ENCODE measurements at places on chromosomes 2 and 18. TPM values are rescaled to one million over a fixed set of nuclear protein-coding genes. Genes with fewer than 3 reads are reported as not detected.

GRCh38 chr2:238448031-238448955, 21.6 kb downstream of the ASB1 start:
- H3K36me3 ChIP-seq: peaks cover 40% of the 10 kb centered on the region
- H3K27me3 ChIP-seq: no peaks in the 10 kb centered on the region
- H3K27ac ChIP-seq: no peak overlapping the region
- H3K4me3 ChIP-seq: no peak overlapping the region
- no peak for DNase-seq
- peaks cover 4% of the 10 kb centered on the region for H3K4me1 ChIP-seq

DNA sequence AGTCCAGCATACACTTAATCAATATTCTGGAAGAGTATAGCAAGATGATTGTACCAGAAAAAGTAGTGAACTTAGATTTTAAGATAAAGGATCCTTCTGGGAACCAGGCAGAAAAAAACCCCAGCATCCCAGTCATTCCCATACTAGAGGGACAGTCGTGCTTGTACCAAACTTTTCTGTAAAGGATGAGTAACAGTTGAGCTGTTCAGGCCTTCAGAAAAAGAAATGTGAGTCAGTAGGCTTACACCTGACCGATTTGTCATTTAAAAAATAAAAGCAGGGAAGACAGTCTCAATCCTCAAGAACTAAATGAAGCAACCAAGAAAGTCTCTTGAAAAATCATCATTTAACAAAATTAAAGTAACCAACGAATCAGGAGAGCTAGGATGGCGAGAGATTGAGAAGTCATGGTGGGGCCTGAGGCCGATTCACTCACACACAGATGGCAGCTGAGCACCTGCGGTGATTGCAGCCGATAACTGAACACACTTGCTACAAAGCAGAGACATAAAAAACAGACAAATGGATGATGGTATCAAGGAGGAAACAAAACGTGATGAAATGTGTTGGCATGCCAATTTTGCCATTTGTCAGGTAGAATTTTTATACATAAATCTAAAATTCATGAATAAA, 170.0 kb upstream of the ALKAL2 start:
- H3K27ac ChIP-seq: no peak overlapping the region
- no peaks in the 10 kb centered on the region for H3K27me3 ChIP-seq
- H3K4me1 ChIP-seq: peaks cover 43% of the 10 kb centered on the region
- no peaks in the 10 kb centered on the region for H3K36me3 ChIP-seq
- no peak for DNase-seq

- no peak for DNase-seq
- H3K27ac ChIP-seq: no peak overlapping the region
- no peaks in the 10 kb centered on the region for H3K27me3 ChIP-seq
- H3K4me1 ChIP-seq: no peaks in the 10 kb centered on the region
Observed at GRCh38 chr2:239099474-239099873, 251.6 kb downstream of the TWIST2 start.

Gene ANKRD62
- not detected for total RNA-seq

Gene ANKRD30BL
- total RNA-seq: not detected

Gene RESP18
- total RNA-seq: not detected

DNA sequence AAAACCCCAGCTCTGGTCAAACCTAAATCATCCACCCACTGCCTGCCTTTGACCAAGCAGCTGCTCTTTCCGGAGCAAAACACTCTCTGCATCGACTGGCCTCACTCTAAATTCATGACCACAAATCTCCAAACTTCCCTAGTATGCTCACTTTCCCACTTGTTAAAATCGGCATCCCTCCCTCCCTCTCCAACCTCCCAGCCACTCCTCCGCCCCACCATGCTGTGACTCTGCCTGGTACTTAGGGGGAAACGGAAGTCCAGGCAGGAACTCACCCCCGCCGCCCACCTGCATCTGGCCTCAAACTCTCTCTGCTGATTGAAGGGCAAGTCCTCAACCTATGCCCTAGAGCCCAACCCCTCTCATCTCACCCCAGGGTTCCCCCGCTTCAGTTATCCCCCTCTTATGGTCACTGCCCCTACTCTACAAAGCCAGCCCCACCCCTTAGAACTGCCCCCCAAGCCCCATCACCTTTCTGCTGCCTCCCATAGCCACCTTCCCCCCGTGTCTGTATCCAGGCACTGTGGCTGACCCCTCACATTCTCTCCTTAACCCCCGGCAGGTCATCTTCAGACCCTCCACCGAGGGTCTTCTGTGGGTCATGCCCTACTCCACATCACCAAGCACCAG, 3.8 kb upstream of the ADRA2B start:
- H3K4me1 ChIP-seq: peaks cover 6% of the 10 kb centered on the region
- H3K27ac ChIP-seq: no peak overlapping the region
- DNase-seq: no peak

DNA sequence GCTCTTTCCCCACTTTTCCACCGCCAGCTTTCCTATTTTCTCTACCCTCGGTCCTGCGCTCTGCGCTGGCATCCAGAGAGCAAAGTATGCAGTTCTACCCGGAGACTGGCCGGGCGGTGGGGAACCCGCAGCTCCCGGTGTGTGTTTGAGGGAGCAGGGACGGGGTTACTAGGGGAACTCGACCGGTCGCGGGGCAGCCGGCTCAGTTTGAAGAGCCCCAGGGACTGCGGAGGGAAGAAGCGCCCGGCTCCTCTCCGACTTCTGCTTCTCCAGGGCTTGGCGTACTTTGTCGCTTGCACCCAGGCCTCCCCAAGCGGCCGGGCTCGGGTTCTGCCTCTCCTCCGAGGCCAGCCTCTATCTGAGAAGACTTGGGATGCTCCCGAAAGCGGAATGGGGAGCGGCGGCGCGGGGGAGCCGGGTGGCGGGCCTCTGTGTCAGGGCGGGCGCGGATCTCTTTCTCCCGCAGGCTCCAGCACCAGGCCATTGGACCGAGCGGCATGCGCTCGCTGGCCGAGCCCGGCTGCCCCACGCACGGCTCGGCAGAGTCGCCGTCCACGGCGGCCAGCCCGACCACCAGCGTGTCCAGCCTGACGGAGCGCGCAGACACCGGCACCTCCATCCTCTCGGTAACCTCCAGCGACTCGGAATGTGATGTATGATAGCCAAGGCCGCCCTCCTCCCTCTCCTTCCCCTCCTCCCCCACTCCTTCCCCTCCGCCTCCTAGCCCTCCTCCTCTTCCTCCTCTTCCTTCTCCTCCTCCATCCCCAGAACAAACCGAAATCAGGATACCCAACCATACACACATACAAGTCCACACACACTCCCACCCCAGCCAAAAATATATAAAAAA, 2.8 kb downstream of the SIX3 start:
- H3K27ac ChIP-seq: no peak overlapping the region
- H3K27me3 ChIP-seq: peaks cover 100% of the 10 kb centered on the region

DNA sequence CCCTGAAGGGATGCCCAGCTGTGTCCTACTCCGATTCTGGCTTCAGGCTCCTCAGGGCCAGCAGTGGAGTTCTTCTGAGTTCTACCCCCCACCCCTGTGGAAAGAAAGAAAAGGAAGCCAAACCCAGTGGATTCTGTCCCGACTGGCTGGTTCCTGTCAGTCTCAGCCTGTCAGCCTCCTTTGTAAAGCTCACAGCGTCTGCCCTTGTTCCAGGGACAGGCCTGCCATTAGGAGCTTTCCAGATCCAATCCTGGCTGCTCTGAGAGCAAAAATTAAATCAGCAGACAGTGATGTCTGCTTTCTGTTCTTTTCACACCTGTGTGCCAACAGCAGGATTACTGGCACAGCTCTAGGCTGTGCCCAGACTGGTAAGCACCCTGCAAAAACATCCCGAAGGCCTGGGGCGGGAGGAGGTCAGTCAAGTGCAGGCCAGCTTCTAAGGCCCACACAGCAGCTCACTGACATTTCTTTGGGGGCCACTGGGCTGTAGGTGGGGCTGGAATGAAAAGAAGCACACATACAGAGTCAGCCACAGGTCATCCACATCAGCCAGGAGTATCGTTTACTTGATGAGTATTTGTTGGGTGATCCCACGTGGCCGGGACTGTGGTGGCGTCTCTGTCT, 69.1 kb downstream of the EHD3 start:
- no peak overlapping the region for H3K4me3 ChIP-seq
- H3K27me3 ChIP-seq: peaks cover 14% of the 10 kb centered on the region
- no peak overlapping the region for H3K27ac ChIP-seq
- no peaks in the 10 kb centered on the region for H3K4me1 ChIP-seq
- no peaks in the 10 kb centered on the region for H3K36me3 ChIP-seq

Gene HRH4
- not detected for total RNA-seq

DNA sequence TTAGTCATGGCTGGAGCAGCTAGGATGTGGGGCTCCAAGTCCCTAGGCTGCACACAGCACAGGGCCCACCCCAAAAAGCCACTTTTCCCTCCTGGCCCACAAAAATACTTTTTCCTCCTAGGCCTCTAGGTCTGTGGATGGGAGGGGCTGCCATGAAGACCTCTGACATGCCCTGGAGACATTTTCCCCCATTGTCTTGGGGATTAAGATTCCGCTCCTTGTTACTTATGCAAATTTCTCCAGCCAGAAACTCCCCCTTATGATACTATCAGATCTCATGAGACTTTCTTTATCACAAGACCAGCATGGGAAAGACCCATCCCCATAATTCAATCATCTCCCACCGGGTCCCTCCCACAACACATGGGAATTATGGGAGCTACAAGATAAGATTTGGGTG, 125.9 kb downstream of the ESCO1 start:
- H3K36me3 ChIP-seq: peaks cover 30% of the 10 kb centered on the region
- H3K4me3 ChIP-seq: no peak overlapping the region
- no peaks in the 10 kb centered on the region for H3K4me1 ChIP-seq
- H3K27ac ChIP-seq: no peak overlapping the region
- DNase-seq: no peak

GRCh38 chr18:50879302-50880118, 592 bp downstream of the ME2 start:
- no peak for DNase-seq
- peak overlapping the region; percentile 95 for H3K4me3 ChIP-seq
- H3K36me3 ChIP-seq: peaks cover 2% of the 10 kb centered on the region
- peaks cover 37% of the 10 kb centered on the region for H3K4me1 ChIP-seq
- H3K27ac ChIP-seq: peak overlapping the region; percentile 99
- H3K27me3 ChIP-seq: no peaks in the 10 kb centered on the region

DNA sequence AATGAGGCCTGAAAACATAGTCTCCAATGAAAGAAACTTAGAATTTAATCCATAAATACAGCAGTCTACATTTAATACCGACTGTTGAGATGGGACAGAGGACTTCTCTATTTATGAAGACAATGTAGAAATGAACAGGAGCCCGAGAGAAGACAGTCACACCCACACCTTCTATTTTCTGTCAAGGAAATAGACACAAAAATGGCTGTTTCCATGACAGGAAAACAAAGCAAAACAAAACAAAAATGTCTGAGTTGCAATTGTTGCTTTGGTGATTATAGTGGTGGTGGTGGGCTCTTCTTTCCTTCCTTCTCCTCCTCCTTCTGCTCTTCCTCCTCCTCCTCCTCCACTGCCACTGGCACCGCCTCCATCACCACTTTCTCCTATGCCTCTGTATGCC, 72.3 kb upstream of the CCDC68 start:
- H3K4me1 ChIP-seq: no peaks in the 10 kb centered on the region
- no peak for DNase-seq
- no peak overlapping the region for H3K4me3 ChIP-seq

- no peaks in the 10 kb centered on the region for H3K36me3 ChIP-seq
- no peak for DNase-seq
- H3K4me3 ChIP-seq: no peak overlapping the region
- no peak overlapping the region for H3K27ac ChIP-seq
- no peaks in the 10 kb centered on the region for H3K27me3 ChIP-seq
- peaks cover 4% of the 10 kb centered on the region for H3K4me1 ChIP-seq
Observed at GRCh38 chr2:75799859-75800258, 89.1 kb upstream of the GCFC2 start.

DNA sequence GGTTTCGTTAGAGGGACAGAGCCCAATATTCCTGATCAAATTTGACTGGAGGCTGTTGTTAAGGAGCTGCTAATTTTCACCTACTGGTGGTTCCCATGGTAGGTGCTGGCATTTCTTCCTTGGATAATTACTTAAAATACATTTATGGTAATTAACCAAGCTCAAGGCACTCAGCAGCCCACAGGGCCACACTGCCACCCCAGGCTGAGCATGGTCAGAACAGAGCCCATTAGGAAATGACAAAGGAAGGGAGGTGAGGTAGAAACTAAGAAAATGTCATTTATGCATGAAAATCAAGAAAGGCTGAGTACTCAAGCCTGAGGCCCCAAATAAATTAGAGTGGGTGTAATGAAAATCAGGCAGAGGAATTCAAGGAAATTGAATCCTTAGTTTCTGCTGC, 510.2 kb upstream of the GYPC start:
- no peak overlapping the region for H3K27ac ChIP-seq
- H3K4me1 ChIP-seq: no peaks in the 10 kb centered on the region
- peaks cover 5% of the 10 kb centered on the region for H3K36me3 ChIP-seq
- no peak overlapping the region for H3K4me3 ChIP-seq
- no peaks in the 10 kb centered on the region for H3K27me3 ChIP-seq
- no peak for DNase-seq

DNA sequence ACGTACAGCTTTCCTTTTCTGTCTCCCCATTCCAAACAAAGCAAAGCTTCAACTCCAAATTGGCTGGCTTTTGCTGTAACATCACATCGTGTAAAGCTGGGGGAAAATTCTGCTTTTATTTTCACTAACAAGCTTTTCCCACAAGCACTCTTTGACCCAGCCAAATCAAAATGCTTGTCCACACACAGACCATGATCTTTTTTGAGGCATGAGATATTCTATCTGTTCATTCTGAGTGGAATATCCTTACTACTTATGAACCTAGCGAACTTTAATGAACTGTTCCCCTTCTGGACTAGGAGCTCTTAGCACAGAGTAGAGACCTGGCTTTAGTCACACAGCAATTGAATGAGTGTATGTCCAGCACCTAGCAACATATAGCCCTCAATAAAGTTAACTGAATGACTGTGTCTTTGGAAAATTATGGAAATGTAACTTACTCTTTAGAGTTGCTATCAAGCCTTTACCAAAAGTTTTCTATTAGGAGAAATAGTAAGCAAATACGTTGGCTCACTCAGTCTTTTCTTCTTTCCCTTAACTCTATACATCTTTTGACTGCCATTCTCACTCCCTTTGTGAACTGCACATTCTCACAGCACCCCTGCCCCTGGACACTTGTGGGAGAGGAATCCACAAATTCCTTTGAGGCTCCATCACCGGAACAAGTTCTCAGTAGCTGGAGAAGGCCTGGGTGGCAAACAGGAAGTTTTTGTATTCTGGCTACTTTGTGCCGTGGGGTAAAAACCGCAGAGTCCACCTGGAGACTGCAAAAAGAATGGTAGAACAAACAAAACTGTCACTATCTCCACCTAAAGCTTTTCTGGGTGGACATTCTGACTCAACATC, 1.3 kb upstream of the UBE2E3 start:
- peak overlapping the region; percentile 87 for H3K27ac ChIP-seq
- no peaks in the 10 kb centered on the region for H3K27me3 ChIP-seq
- H3K4me3 ChIP-seq: peak overlapping the region; percentile 85
- no peak for DNase-seq
- no peaks in the 10 kb centered on the region for H3K36me3 ChIP-seq
- H3K4me1 ChIP-seq: peaks cover 46% of the 10 kb centered on the region

GRCh38 chr2:239192456-239192855, 208.4 kb downstream of the HDAC4 start:
- H3K27me3 ChIP-seq: no peaks in the 10 kb centered on the region
- DNase-seq: no peak
- peaks cover 65% of the 10 kb centered on the region for H3K4me1 ChIP-seq
- H3K27ac ChIP-seq: no peak overlapping the region

Gene PDCL3
- total RNA-seq: 35.4 TPM

Gene CUL3
- total RNA-seq: 99.4 TPM

Gene SCYGR4
- total RNA-seq: not detected

Gene STAMBP
- total RNA-seq: 37.4 TPM

Gene GALNT13
- 7.4 TPM for total RNA-seq
